ENCODE measurements at places on chromosomes 5 and 9.

DNA sequence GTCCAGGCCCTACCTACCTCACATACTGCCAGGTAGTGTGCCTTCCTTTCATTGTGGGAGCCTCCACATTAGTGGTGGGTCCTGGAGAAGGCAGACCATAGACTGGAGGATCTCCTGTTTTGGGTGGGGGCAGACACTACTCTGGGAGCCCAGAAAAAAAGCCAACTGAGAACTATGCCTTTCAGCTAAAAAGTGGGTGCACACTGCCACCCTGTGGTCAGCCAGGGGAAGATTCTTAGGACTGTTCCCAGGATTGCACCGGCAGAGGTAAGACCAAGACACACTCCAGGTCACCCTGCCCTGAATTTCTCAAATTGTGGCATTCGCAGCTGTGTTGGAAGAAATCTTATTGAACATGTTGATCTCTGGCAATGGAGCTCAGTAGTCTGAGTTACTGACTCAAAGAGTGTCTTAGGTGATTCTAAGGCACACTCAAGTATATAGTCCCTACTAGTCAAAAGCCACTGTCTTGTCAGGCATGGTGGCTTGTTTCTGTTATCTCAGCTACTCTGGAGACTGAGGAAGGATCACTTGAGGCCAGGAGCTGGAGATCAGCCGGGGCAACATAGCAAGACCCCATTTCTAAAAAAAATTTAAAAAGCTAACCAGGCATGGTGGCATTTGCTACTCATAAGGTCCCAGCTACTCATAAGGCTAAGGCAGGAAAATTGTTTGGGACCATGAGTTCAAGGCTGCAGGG is 3.6 kb downstream of the SIGMAR1 start:
- DNase-seq, result peak; percentile 63

DNA sequence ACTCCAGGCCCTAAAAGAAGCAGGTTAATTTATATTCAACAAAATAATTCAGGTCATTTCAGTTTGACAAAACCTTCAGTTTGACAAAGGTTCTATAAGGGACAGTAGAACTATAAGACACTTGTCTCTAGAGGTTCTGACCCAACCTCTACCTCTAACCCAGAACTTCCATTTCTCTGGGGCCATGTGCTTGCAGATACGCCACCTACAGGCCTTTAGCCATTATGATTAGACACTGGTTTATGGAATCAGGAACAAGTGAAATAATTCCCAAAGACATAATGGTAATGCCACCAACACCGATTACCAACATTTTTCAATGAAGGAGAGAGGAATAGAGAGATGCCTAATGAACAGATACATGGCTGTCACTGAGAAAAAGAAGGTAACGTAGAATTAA is 733.9 kb downstream of the PRELID2 start:
- DNase-seq, result no peak

DNA sequence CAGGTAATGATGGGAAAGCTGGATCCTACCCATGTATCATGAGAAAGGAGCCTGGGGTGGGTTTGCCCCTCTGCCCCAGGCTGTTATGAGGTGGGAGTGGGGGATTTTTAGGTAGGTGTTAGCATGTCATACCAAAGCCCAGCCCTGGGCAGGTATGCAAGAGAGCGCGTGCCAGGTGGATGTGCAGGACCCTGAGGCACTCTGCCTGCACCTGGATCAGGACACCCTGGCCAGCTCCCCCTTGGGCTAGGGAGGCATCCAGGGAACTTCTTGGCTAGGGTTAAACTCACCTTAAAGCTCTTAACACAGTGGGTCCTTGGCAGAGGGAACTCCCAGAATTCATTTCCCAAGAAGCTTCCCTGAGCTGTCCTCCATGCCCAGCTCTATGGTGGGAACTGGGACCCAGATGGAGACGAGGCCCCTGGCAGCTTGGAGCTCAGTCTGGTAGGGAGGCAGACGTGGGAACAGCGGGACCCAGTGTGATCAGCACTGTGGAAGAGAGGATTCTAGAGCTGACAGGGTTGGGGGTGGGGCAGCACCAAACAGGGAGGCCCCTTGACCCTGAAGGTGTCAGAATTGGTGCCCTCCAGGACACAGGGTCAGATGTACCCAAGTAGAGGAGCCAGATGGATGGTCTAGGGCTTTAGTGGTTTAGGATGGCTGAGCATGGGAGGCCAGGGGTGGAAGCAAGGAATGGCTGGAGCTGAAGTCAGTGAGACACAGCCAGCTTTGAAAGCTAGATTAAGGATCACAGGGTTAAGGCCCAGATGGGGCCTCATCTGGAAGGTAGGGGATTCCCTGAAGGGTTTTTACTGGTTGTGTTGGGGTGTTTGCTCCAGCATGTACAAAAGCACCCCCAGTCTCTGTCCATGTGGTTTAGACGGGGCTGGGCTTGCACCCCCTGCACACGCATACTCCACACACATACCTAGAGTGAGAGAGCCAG is 2.2 kb upstream of the PRR7 start:
- no peak for DNase-seq

DNA sequence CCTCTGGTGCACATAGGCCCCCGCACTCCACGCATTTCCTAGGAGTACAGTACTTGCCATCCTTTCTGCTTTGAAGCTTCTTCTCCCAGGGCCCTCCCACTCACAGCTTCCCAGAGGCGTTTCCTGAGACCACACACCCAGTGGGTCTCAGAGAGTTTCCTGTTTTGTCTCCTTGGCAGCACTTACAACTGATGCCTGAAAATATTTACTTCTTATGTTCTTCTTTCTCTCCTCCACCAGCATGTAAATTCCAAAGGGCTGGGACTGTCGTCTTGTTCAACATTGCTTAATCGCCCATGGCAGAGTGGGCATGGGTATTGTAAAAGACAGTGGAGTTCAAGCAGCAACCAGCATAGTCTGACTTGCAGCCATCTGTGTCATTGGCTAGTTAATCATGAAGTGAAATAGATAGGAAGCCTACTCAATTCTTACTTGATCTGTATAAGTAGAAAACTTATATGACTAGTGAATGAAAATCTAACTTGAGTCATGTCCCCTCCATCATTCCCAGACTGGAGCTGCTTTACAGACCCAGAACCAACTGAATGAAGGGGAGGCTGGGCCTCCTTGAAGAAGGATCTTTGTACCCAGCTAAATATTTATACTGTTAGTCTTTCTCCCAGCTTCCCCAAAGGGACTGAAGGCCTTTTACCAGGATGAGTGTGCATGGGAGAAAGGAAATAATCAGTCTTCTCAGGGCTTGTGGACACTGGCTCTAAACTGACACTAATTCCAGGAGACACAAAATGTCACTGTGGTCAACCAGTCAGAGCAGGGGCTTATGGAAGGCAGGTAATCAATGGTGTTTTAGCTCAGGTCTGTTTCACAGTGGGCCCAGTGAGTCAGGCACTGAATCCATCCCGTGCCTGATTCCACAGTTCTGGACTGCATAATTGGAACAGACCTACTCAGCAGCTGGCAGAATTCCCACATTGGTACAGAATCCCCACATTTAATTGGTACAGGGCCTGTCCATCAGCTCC is 116.4 kb downstream of the SV2C start:
- DNase-seq, result no peak

GRCh38 chr5:143126174-143127019 is 277.1 kb downstream of the NR3C1 start:
- DNase-seq, result no peak

Data from stimulated activated CD4-positive, alpha-beta T cell treated with anti-CD3 and anti-CD28 coated beads, Interleukin-12 subunit alpha, Interleukin-12 subunit beta, amount 100 ng/mL, for 48 hours (primary cell).